NCI-H2227 treated with DMSO at 0.1 percent for 48 hours (cell line): ENCODE measurements at places on chromosomes 12 and 14.

DNA sequence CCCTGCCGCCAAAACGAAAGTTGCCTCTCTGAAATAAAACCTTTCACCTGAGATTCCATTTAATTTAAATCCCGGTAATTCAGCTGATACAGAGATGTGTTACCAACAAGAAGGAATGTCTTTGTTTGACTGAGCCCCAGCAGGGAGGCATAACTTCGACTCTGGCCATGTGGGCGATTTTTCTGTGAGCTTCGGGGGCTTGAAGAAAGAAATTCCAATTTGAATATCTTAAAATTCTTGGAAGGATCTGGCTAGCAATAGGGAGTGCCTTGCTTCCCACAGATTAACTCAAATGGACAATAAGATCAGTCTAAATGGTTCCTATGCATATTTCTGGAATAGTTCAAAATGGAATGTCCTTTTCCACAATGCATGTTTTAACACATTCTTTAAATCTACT, 252.5 kb upstream of the TMPO start:
- DNase-seq: no peak

DNA sequence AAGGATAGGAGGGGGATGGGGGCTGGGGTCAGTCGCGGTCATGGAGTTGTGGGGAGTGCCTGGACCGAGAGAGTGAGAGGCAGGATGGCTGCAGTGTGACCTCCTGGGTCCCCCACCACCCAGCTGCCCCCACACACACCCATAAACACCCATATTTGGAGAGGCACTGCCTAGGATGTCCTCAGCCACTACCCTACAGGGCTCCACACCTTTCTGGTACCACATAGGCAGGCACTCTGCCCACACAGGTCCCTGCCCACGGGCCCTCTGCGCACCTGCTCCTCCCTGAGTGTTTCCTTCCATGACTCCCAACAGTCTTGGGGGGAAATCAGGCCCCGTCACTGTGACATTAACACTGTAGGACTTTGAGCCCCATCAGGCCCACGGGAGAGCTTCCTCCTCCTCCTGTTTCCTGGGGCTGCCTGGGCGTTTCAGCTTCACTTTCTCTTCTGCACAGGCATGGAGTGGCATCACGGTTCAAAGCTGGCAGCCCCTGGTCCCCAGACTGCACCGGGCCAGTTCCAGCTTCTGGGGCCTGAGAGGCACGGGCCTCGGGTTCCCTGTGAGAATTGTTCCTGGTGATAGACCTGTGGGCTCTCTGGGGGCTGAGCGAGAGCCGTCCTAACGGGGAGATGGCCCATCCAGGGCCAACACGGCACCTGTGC, 207.0 kb upstream of the C14orf180 start:
- no peak for DNase-seq

DNA sequence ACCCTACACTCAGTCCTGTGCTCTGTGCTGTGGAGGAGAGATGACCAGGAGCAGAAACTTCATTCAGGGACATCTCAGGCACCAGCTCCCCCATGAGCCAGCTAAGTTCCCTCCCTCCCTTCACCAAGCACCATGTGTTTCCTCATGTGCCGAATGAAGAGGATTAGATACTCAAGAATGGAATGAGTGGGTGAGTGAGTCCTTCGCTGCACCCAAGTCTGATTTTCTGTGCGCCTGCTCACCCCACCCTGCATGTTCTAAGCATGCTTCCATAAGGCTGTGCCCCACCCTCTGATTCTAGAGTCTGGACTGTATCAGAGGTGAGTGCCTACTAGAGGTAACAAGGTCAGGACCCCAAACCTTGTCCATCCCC, 12.1 kb downstream of the SERPINA5 start:
- DNase-seq: no peak

DNA sequence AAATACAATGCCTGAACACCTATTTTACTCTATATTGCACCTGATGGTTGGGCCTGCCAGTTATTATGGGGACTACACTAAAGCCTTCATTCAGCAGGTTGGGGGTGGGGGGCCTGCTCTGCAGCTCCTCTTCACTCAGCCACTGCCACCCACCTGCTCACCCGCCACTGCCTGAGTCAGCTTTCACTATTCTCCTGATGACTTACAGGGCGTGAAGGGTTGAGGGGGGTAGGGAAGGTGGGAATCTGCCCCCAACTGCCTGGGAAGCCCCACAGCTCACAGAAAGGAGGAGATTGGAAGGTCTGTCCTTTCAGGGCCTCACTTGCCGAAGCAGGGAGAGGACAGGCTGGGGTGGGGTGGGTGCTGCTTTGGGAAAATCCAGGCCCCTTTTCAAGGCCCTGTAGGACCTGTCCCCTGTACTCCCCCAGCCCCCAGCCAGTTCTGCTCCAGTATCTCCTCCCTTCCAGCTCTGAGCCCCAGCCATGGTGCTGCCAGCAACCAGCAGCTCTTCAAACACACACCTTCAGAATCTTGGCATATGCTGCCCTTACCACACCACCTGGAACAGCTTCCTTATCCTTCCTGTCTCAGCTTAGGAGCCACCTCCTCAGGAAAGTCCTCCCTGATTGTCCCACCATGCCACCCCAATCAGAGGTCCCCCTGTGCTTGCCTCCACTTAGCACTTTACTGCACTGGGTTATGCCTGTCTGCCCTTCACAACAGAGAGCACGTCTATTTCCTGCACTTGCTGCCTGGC, 33.1 kb downstream of the IRF2BPL start:
- DNase-seq: no peak
